ENCODE measurements at places on chromosomes 16 and 17.
A peak's percentile ranks its signal among the peaks of the same experiment; 100 is the strongest.

- peak; percentile 75 for DNase-seq
Observed at GRCh38 chr17:66426397-66427033, 124.1 kb downstream of the PRKCA start.

DNA sequence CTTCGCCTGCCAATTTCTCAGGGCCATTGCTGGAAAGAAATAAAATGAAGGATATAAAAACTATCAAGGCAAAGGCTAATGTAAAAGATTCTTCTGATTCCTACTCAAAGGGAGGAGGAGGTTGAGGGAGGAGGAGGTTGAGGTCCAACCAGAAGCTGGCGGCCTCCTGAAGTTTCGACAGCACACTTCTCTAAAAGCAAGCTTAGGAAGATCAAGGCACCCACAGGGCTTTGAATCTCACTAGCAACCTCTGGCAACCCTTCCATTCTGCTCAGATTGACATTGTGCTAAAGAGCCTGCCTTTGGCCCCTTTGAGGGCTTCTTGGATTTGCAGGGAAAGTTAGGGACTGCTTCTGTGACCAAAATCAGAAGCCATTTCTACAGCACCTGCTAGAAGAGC is 81.5 kb upstream of the TNRC6C start:
- DNase-seq = no peak

DNA sequence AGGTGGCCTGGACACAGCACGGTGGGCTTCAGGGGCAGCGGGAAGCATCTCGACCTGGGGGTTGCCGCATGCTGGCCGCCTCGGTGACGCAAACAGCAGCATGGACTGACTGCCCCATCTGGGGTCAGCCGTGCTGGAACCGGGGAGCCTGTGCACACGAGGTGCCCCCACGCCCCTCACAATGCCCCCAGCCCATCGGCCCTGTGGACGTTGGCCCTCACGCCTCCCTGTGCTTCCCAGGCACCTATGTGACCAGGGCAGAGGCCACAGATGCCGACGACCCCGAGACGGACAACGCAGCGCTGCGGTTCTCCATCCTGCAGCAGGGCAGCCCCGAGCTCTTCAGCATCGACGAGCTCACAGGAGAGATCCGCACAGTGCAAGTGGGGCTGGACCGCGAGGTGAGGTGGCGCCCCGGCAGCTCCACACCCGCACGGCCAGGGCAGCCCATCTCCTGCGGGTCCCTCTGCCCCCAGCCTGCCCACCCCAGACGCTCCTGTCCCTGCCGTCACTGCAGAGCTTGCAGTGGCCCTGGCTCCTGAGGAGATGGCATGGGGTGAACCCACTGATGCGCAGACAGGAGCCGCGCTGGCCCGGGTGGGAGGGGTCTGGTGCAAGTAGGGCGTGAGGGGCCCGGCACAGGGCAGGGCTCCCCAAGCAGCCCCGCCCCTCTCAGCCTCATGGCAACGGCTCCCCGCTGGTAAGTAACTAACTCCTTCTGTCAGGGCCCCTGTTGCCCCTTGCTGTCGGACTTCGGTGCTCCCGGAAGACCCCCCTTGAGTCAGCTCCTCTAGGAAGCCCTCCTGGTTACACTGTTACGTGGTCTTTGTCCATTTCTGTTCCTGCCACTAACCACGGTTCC is 13.6 kb downstream of the CDH15 start:
- DNase-seq = no peak

- no peak for DNase-seq
Observed at GRCh38 chr16:102060-102855, 24.2 kb downstream of the MPG start.

GRCh38 chr17:82976982-82977488 is 102.4 kb upstream of the METRNL start:
- DNase-seq = no peak

- DNase-seq = no peak
Observed at GRCh38 chr16:46930861-46931260, 42.6 kb downstream of the DNAJA2 start.

GRCh38 chr16:77450790-77451487 is 16.1 kb upstream of the ADAMTS18 start:
- no peak for DNase-seq

GRCh38 chr16:27424772-27425498 is 23.0 kb downstream of the IL21R start:
- no peak for DNase-seq

DNA sequence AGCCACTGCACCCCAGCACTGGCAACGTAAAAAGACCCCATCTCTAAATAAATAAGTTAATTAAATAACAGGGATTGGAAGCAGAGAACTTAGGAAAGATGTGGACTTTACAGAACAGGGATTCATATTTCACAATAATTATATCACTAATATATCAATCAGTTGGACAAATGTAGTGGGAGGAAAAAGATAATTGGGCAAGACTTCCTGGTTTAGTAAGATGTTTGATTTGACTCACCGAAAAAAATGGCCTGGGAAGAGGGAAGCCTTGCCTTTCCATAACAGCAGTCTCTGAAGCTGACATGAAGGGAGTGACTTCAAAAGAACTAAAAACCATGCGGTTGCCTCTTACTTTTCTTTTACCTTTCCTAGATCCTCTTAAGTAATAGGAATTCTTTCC is 15.2 kb upstream of the C17orf78 start:
- no peak for DNase-seq

DNA sequence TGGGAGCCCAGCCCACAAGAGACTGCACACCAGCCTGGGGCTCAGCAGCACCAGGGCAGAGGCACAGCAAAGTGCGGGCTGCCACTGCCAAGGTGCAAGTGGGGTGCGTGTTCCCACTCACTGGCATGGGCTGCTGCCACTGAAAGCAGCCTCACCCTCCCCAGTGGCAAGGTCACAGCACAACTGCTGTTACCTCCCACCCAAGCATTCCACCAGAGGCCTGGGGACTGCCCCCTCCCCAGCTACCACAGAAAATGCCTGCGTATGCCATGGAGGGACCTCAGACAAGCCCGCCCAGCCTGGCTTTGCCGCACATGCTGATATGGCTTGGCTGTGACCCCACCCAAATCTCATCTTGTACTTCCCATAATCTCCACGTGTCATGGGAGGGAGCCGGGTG is 33.1 kb downstream of the MEAK7 start:
- DNase-seq = no peak

DNA sequence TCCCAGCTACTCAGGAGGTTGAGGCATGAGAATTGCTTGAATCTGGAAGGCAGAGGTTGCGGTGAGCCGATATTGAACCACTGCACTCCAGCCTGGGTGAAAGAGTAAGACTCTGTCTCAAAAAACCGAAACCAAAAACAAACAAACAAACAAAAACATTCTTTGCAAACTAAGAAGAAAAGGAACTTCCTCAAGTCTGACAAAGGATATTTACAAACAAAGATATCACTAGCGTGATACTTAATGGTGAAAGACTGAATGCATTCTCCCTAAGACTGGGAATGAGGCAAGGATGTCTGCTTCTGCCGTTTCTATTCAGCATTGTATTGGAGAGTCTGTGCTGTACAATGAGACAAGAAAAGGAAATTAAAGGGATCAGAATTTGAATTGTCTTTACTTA is 10.5 kb upstream of the MPO start:
- DNase-seq = no peak

- DNase-seq = no peak
Observed at GRCh38 chr17:18218756-18219415, 6.5 kb upstream of the LLGL1 start.

DNA sequence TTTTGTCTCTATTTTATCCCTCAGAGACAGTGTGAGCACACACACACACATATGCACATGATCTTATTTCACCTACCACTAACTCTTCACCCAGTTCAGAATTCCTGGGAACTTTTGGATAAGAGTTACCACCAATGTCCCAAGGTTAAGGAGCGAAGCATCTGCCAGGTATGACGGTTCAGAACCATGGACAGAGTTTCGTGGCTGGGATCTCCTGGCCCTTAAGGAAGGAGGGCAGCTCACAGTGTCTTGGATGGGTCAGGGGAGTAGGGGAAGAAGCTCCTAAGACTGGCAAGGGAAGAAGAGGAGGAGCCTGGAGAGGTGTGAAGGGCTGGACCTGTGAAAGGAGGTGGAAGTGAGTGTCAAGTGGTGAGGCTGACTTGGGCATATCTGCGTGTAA is 23.0 kb upstream of the TMEM132E start:
- no peak for DNase-seq

DNA sequence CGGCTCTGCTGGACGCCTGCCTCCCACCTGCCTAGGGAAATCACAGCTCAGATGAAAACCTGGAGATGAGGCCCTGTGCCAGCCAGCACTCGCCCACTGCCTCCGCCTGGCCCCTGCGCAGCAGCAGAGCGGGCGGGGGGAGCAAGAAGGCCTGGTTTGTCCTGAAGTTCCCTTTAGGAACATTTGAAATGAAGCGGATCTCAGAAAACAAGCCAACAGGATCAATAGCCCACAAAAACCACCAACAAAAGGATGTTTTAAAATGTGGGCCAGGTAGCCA is 48.0 kb downstream of the RBFOX3 start:
- no peak for DNase-seq

DNA sequence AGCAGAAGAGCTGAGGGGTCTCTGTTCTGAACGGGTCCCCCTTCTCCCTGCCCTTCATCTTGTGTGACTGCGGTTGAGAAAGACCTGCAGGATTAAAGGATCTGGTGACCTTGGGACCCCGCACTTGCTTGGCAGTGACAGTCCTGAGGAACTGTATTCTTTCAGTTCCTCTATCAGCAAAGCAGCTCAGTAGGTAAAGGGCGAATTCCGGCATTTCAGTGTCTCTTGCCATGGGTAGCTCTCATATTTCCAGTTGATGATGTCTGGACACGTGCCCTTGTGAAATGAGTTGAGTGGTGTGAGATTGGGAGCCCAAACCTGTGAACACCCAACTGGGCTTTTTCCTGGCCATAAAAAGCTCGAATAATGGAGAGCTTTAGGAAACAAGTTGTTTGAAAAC is 135.7 kb downstream of the PRKCA start:
- no peak for DNase-seq
